NCI-H2107 (cell line): ENCODE measurements at places on chromosomes 6 and 20.

GRCh38 chr6:81734081-81734480, 18.4 kb downstream of the TENT5A start:
- no peak for DNase-seq

GRCh38 chr6:25056130-25056529, 120.4 kb upstream of the RIPOR2 start:
- DNase-seq = no peak

DNA sequence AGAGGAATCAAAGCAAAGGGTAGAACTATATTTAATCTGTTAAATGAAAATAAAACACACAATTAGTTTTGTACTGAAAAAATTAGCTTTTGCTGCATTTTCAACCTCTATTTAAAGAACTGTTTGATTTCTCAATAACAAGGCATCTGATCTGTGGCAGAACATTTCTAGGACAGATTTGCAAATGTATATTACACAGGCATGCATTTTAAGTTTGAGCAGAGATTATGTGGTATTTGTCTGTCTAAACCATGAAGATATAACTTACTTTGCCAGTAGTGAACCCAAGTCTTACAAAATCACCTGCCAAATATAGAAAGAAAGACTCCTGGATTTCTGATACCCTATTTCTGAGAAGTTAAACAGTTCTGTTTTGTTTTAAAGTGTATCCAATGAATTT, 71.9 kb downstream of the TFAP2B start:
- DNase-seq = no peak

DNA sequence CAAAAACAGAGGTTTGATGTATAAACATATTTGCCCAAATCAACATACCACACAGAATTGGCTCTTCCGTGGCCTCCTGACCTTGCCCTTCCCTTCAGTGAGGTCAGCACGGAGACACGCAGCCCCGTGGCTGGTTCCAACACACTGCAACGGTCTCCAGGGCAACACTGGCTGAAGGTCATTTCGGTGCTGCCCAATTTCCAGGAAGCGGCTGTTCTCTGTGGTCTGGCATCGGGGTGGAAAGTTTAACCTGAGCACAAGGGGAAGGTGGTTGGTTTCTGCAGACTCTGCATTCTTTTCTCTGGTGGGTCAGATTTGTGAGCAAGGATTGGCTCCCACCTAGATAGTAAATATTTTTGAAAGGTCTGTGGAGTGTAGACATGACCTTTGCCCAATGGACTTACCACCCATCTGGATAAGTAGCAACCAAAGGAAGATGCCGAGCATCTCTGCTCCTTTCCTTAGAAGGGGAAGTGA, 177.6 kb upstream of the PHACTR1 start:
- no peak for DNase-seq

DNA sequence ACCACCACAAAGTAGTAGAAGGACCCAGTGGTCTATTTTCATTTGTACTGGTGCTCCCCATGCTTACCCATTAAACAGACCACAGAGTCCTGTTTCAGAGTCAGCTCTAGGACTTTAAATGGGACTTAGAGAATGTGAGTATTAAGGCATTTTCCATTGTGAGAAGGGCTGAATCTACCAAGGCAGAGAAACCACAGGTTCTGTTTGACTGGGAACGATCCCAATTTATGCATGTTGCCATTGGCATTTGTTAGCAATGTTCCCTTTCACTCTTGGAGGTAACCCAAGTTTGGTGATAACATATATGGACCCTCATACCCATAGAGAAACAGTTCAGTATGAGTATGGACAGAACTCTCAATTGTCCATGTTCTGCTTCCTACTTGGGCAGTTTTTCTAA, 672.8 kb downstream of the KIF16B start:
- DNase-seq = no peak

DNA sequence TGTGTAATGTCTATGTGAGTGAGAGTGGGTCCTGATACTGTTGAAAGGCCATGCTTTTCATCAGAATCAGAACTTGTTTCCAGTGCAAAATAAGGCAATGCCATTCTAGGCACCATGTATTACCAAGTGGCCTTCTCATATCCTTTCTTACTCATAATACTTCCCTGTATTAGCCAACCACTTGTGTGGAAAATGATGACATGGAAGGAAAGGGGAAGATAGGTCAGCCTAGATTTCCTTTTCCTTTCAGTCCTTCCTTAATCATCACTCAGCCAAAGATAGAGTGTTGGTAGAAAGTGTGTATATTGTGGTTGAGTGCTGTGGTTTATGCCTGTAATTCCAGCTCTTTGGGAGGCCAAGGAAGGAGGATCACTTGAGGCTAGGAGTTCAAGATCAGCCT, 158.6 kb upstream of the PREP start:
- DNase-seq = no peak
